Caudate nucleus (tissue), 63 donors: ENCODE measurements at places on chromosomes 1 and 21.

- no peak for DNase-seq
Observed at GRCh38 chr1:7060745-7061144, 275.5 kb downstream of the CAMTA1 start.

DNA sequence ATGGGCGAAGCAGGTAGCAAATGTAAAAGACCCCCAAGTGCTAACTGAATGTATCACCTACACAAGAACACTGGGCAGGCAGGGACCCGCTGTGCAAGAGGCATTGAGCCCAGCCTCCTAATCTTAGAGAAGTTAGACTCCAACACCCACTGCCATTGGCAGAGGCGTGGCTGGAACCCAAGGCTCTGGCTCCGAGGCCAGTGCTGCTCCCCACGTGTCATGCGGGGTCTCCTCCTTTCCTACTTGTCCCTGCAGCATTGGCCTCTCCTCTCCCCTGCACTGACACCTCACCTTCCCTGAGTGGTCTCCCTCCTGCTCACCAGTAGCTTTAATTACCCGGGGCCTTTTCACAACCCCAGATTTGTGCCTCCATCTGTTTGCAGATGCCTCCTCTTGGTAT lies 107.0 kb downstream of the GALNT2 start:
- DNase-seq, result no peak

DNA sequence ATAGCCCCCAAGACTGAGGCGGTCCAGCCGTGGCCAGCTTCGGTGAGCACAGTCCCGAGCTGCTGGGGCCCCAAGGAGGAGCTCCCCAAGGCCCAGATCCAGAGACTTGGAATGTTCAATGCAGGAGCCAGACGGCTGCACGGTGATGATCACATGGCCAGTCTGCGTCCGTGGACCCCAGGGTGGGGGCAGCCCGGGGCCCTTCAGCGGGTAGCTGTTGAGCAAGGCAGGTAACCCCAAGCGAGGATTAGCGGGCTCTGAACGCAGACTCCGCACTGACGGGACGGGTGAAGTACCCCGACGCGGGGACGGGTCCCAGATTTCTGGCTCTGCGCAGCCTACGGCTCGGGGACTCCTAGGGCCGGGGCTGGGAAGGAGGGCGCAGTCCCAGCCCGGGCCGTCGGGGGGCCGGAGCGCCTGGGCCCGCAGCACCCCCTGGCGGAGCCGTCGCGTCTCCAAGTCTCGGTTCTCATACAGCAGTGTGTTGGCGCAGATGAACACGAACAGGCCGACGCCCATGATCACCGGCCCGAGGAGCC lies 2.7 kb downstream of the TMEM200B start:
- DNase-seq, result no peak

- DNase-seq, result no peak
Observed at GRCh38 chr1:173409613-173410012, 67.5 kb upstream of the PRDX6 start.

- no peak for DNase-seq
Observed at GRCh38 chr1:109181807-109182163, 31.9 kb upstream of the SARS1 start.

DNA sequence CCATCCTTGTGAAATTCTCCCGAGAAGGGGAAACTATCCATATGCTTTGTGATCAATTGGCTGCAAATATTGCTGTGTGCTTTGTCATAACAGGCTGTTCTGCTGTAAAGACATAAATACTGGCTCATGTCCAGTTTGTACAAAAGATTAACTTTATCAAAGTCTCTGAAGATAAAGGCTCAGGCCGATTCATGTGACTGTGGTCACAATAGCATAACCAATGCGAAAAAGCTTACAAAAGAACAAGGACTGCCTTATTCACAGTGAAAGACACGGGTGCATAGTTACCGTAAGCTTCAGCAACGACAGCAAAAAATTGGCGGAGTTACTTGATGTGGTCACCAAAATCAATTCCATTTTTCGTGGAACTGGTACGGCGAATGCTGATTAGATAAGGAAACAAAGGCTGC lies 173.6 kb upstream of the CHRM3 start:
- no peak for DNase-seq

DNA sequence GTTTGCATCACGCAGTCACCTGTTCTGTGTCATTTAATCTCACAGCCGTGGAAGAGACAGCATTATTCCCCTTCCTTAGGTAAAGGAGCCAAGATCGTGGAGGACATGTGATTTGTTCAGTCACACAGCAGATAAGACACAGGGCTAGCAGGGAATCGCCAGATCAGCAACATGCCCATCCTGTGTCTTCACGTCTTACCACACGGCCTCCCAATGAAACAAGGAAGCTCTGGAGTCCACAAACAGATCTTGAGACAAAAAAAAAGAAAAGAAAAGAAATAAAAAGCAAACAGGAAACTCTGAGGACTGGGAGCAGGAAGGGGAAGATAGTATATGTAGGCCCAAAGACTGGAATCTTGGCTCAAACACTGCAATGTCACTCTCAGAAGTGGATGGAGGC lies 155.3 kb downstream of the ADSS2 start:
- no peak for DNase-seq

- DNase-seq, result no peak
Observed at GRCh38 chr21:15051644-15052458, 12.9 kb downstream of the NRIP1 start.

- DNase-seq, result peak; percentile 67
Observed at GRCh38 chr21:33380483-33380998, 22.7 kb upstream of the IFNGR2 start.

GRCh38 chr1:163172596-163172995 lies 30.1 kb downstream of the RGS5 start:
- no peak for DNase-seq

DNA sequence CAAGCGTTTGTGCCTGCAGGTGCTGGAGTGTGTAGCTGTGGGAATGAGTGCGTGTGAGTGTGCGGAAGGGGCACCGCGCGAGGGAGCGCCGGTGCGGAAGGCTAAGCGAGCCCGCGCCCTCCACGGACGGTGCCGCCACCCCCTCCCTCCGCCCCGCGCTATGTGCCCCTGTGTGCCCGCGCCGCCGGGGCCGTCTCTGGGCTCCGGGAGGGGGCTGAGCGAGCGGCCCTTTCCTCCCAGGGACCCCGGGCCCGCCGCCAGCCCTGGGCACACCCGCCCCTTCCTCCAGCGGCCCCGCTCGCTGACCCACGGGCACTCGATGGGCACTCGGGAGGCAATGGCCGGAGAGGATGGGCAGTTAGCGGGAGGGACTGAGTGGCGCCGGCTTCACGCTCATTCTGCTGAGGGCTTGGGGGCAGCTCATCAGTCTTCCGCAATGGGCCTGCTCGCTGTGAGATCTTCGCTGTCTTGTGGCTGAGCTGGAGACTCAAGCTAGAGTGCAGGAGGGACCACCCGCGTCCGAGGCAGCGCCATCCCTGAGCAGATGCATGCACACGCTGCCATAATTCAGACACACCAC lies 8.6 kb upstream of the ADGRB2 start:
- DNase-seq, result no peak

GRCh38 chr1:106975944-106976343 lies 80.5 kb upstream of the PRMT6 start:
- DNase-seq, result no peak

GRCh38 chr1:31834501-31834900 lies 18.7 kb upstream of the SPOCD1 start:
- no peak for DNase-seq

DNA sequence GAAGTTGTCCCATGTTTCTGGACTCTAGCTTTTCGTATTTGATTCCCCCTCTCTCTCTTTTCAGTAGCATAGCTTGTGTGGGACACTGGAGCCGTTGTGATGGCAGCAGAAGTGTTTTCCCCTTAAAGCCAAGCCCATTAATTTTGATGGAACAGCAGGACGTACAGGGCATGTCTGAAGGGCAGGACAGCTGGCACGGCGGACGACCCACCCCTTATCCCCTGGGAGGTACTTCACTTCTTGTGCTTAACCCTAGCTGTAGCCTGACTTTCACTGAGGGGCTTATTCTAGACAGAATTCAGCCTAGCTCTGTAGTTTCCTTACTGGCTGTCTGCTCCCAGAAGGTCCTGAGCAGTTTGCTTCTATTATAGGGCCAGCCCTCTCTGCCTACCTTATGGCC lies 8.6 kb upstream of the PPFIA4 start:
- no peak for DNase-seq

GRCh38 chr1:71706029-71706671 lies 576.2 kb downstream of the NEGR1 start:
- DNase-seq, result no peak

DNA sequence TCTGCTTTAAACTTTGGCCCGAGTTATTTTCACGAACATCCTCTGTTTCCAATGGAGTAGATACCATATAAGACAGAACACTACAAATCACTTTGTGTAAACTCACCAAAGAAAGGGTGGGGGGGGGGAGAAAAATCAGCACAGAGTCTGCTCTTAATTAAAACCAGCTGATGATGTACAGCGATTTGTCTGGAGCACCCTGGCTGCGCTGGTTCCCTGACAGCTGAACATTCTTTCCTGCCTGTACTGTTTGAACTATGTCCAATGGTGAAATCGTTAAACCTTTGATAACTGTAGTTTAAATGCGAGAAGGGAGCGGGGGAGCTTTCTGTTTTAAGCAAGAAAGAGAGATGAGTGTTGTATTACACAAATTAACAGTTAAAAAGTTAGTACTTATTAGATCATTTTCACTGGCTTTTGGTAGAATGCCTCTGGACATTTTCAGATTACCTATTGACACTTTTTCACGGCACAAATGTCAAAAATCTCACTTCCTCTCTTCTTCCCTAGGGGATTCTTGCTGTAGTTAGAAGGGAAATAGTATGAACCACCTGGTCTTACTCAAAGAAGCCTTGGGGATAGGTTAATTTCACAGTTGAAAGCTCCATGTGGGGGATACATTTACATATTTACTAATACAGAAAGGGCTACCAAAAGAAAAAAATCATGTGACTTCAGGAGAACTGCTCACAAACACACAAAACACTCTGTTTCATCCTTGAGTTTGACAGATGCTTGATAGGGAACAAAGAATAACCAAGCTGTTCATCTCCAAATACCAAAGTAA lies 140.2 kb upstream of the RUNX1 start:
- no peak for DNase-seq

GRCh38 chr1:63955370-63956145 lies 181.7 kb downstream of the ROR1 start:
- no peak for DNase-seq

GRCh38 chr1:26121854-26122773 lies 10.5 kb downstream of the PDIK1L start:
- no peak for DNase-seq

DNA sequence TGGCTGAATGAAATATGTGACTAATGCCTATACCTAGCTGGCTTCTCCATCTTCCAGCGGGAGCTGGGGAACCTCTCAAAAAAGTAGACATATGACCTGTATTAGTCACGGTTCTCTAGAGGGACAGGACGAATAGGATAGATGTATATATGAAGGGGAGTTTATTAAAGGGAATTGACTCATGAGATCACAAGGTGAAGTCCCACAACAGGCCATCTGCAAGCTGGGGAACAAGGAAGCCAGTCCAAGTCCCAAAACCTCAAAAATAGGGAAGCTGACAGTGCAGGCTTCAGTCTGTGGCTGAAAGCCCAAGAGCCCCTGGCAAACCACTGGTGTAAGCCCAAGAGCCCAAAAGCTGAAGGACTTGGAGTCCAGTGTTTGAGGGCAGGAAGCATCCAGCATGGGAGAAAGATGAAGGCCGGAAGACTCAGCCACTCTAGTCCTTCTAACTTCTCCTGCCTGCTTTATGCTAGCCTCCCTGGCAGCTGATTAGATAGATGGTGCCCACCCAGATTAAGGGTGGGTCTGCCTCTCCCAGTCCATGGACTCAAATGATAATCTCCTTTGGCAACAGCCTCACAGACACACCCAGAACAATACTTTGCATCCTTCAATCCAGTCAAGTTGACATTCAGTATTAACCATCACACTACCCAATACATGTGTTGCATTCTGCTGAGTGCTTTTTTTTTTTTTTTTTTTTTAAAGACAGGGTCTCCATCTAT lies 19.6 kb downstream of the OLIG1 start:
- no peak for DNase-seq

DNA sequence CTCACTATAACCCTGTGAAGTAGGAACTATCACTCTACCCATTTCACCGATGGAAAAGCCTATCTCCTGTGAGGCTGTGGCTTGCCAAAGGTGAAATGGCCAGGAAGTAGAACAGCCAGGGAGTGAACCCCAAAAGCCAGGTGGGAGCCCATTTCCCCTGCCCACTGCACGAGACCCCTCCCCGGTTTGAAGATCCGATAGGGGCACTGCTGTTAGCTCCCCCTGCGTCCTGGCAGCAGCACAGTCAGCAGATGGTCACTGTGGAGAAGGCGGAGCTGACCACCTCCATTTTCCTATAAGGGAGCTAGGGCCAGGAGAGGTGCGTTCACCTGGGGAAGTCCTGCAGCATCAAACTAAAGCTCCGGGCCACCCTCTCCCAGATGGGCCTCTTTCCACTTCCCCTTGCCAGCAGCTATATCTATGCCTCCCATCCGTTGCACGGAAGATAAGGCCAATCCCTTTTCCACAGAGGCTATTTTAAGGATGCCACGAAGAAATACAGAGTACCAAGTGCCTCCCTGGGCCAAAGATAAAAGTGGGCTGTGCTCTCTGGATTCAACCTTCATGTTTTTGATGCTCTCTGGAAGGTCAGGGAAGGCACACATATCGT lies 7.8 kb downstream of the ERG start:
- DNase-seq, result no peak

DNA sequence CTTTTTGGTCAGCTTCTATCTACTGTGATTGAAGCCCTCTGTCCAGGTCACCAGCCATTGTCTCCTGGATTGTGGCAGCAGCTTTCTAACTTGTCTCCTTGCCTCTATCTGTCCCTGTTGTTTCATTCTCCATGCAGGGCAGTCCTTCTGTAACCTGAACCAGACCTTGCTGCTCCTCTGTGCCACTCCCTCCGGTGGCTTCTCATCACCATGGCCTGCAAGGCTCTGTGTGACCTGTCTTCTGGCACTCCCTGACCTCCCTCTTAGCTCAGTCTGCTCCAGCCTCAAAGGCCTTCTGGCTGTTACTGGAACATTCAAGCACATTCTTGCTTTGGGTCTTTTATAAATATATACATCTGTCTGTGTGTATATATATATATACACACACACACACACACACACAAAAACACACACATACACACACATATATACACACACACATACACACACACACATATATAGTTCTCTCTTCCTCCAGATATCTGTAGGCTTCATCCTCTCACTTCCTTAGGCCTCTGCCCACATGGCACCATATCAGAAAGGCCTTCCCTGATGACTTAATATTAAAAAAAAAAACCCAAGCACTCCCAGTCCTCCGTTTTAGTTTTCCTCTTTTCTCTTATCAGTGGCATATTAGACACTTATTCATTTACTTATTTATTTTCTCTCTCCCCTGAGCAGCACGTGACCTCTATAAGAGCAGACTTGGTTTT lies 21.2 kb upstream of the JUN start:
- no peak for DNase-seq
